ENCODE measurements at places on chromosomes 6 and 20. TPM values are rescaled to one million over a fixed set of nuclear protein-coding genes. Genes with fewer than 3 reads are reported as not detected.

The ARMH2 gene
- not detected for total RNA-seq

The HLA-DQB1 gene
- total RNA-seq, result 7.2 TPM

DNA sequence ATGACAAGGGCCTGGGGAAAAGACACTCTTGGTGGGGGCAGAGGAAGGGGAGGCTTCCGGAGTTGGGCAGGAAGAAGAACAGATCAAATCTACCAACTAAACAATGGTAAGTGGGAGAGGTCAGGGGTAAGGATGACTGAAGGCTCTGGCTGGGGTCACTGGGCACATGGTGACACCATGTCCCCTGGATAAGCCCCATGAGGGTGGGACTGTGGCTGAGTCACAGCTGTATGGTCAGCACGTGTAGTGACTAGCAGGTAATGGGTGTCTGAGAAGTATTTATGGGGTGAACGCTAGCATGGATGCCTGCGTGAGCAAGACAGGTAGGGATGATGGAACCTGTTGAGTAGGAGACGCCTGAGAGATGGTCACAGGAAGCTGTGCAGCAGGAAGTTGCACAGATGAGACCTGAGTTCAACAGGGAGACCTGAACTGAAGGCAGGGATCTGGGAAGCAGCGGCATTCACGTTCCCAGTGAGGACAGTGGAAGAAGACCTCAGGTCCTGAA, 64.5 kb upstream of the SNX9 start:
- no peak overlapping the region for H3K27ac ChIP-seq
- no peak overlapping the region for H3K4me3 ChIP-seq
- H3K27me3 ChIP-seq, result no peaks in the 10 kb centered on the region
- no peaks in the 10 kb centered on the region for H3K36me3 ChIP-seq

The MLN gene
- total RNA-seq, result not detected

The C20orf204 gene
- 0.88 TPM for total RNA-seq

DNA sequence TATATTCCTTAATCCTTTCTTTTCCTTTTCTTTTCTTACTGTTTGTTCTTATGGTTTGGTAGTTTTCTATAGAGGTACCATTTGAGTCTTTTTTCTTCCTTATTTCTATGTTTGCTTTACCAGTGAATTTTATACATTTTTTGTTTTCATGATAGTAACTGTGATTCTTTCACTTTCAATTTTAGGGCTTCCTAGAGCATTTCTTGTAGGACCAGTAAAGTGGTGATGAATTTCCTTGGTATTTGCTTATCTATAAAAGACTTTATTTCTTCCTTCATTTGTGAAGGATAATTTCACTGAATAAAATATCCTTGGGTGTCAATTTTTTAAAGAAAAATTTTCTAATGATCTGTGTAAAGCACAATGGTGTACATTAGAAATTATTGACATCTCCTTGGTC, 637.4 kb downstream of the CD109 start:
- no peak for DNase-seq
- H3K4me3 ChIP-seq, result no peak overlapping the region
- no peaks in the 10 kb centered on the region for H3K27me3 ChIP-seq
- H3K4me1 ChIP-seq, result no peaks in the 10 kb centered on the region
- no peaks in the 10 kb centered on the region for H3K36me3 ChIP-seq

- DNase-seq, result no peak
- H3K27ac ChIP-seq, result no peak overlapping the region
- H3K4me1 ChIP-seq, result no peaks in the 10 kb centered on the region
- no peak overlapping the region for H3K4me3 ChIP-seq
- no peaks in the 10 kb centered on the region for H3K36me3 ChIP-seq
- H3K27me3 ChIP-seq, result peaks cover 28% of the 10 kb centered on the region
These were observed 4.5 kb downstream of the PHACTR3 start for GRCh38 chr20:59608871-59609270.

DNA sequence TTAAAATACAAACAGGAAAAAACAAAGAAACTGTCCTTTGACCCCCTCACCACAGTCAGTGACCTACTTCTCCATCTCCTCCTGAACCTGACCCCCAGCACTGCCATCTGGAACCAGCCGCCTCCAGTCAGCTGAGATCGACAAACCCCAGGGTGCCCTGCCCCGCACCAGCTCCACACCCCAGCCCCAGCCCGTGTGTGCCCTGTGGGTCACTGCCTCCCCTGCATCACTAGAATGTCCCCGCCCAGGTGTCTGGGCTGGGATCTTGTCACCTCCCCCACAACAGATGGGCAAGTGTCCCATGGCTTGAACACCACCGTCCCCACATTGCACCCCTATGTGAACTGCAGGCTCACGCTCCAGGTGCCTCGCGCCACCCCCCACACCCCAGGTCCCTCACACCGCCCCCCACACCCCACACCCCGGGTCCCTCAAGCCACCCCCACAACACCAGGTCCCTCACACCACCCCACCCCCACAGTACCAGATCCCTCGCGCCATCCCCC, 13.3 kb downstream of the TAF4 start:
- DNase-seq, result no peak
- H3K4me1 ChIP-seq, result peaks cover 7% of the 10 kb centered on the region
- no peak overlapping the region for H3K4me3 ChIP-seq
- no peaks in the 10 kb centered on the region for H3K27me3 ChIP-seq
- no peaks in the 10 kb centered on the region for H3K36me3 ChIP-seq

DNA sequence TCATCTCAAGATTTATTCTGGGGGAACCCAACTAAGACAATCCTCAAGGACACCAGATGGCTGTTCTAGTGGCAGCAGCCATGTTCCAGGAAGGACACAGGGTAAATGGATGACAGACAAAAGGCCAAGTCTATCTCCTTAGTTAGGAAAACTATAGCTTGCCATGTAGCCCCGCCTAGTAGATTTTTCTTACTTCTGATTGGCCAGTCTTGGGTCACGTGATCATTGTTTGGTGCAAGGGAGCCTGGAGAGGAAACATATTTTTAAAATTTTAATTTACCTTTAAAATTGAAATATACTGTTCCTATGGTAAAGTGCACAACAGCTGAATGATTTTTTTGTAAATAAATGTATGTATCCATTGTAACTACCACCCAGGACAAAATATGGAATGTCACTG, 4.4 kb upstream of the KCNS1 start:
- no peaks in the 10 kb centered on the region for H3K4me1 ChIP-seq
- no peak overlapping the region for H3K27ac ChIP-seq

DNA sequence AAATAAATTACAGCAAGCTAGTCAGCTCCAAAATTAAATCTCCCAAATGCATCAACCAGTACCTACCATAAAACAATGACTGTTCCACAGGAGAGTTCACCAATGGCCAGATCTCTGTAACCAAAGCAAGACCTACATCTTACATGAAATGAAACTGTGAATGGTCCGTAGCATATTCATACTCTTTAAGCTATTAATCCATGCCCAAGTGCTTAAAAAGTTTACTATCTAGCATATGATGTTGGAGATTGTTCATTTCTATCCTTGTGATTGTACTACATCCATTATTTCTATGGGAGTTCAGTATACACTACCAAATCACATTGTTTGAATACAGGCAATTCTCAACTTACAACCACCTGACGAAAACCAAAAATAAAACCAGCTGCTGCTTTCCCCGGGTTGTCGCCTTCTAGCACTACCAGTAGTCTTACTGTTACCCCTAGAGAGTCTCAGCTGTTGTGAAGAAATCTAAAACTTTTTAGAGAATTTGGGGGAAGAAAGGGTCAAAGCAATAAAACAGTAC, 38.0 kb downstream of the HIVEP2 start:
- H3K4me1 ChIP-seq, result peaks cover 9% of the 10 kb centered on the region
- H3K27ac ChIP-seq, result no peak overlapping the region

The MCCD1 gene
- total RNA-seq, result not detected

DNA sequence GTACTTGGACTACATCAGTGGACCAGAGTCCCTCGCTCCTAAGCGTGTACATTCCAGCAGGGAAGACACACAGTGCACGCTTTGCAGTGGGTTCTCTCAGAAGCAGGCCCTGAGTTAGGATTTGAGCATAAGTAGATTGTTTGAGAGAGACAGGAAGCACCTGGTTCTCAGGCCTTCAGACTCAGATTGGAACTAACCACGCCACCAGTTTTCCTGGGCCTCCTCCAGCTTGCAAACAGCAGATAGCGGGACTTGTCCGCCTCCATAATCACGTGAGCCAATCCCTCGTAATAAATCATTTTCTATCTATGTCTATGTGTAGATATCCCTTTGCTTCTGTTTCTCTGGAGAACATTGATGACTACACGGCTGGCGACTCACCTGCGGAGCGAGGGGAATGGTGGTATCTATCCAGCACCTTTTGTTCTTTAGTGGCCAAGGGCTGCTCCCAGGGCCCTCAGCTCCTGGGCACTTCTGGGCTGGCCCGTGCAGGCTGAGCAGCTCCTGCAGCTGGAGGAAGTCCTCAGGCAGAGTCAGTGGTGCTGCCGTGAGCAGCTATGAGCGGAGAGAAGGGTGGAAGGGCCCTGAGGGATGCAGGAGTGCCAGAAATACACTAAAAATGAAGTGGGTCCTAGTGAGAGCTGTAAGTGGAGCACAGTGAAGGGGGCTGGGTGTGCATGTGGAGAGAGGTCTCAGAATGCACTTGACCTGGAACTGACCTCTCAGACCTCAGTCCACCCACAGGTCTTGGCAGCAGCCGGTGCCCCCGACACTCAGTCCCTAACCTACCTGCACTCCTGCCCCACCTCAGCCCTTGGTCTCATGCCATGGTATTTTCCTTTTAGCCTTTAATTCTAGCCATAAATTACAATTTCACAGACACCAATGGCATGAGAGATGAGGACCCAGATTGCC, 76.9 kb downstream of the STK35 start:
- DNase-seq, result peak; percentile 3
- H3K27me3 ChIP-seq, result peaks cover 65% of the 10 kb centered on the region
- no peak overlapping the region for H3K4me3 ChIP-seq
- no peaks in the 10 kb centered on the region for H3K4me1 ChIP-seq
- no peak overlapping the region for H3K27ac ChIP-seq

GRCh38 chr20:32966382-32966781, 37.9 kb downstream of the SUN5 start:
- no peak overlapping the region for H3K27ac ChIP-seq
- peaks cover 3% of the 10 kb centered on the region for H3K4me1 ChIP-seq
- no peak for DNase-seq
- H3K36me3 ChIP-seq, result no peaks in the 10 kb centered on the region

DNA sequence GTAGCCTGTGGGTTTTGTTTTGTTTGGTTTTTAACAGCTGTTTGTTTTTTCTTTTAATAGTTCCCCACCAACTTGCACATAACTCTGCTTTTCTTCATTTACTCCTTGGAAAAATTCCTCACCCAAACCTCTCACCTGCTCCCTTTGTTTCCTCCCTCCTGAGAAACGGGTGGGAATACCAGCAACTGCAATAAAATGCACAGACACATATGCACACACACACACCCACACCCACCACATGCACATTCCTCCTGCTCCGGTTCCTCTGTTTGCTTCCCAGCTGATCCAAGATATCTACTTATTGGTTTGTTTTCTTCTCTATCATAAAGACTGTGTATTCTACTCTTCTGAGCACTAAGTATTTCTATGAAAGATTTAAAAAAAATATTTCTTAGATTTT, 161.1 kb upstream of the EPHA7 start:
- no peaks in the 10 kb centered on the region for H3K4me1 ChIP-seq
- no peak for DNase-seq
- H3K4me3 ChIP-seq, result no peak overlapping the region
- no peaks in the 10 kb centered on the region for H3K27me3 ChIP-seq
- no peak overlapping the region for H3K27ac ChIP-seq

The HDGFL1 gene
- total RNA-seq, result not detected

- peak; percentile 29 for DNase-seq
- H3K27me3 ChIP-seq, result no peaks in the 10 kb centered on the region
- no peaks in the 10 kb centered on the region for H3K36me3 ChIP-seq
- H3K4me3 ChIP-seq, result no peak overlapping the region
- H3K4me1 ChIP-seq, result no peaks in the 10 kb centered on the region
These were observed 21.5 kb upstream of the CHD6 start for GRCh38 chr20:41639630-41640029.

The SLC22A3 gene
- total RNA-seq, result 0.74 TPM

The HAO1 gene
- not detected for total RNA-seq

The MMP24 gene
- 8.7 TPM for total RNA-seq

DNA sequence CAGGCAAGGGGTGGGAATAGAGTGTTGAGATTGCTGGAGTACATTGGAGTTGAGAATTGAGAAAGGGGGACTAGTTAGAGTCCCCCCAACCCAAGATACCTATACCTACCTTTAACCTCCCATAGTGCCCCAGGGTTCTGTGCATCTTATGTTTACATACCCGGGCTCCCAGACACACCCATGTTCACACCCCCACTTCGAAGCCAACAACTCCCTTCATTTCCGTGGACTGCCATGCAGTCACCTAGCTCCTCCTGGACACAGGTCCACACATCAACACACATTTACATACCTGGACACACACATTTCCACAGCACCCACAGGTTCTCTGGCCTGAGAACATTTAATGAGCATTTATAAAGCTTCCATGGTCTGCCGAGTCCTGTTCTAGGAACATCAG, 5.1 kb downstream of the TMEM63B start:
- no peak for DNase-seq
- no peaks in the 10 kb centered on the region for H3K36me3 ChIP-seq
- H3K4me1 ChIP-seq, result peaks cover 20% of the 10 kb centered on the region
- no peaks in the 10 kb centered on the region for H3K27me3 ChIP-seq
- peak overlapping the region; percentile 55 for H3K27ac ChIP-seq

DNA sequence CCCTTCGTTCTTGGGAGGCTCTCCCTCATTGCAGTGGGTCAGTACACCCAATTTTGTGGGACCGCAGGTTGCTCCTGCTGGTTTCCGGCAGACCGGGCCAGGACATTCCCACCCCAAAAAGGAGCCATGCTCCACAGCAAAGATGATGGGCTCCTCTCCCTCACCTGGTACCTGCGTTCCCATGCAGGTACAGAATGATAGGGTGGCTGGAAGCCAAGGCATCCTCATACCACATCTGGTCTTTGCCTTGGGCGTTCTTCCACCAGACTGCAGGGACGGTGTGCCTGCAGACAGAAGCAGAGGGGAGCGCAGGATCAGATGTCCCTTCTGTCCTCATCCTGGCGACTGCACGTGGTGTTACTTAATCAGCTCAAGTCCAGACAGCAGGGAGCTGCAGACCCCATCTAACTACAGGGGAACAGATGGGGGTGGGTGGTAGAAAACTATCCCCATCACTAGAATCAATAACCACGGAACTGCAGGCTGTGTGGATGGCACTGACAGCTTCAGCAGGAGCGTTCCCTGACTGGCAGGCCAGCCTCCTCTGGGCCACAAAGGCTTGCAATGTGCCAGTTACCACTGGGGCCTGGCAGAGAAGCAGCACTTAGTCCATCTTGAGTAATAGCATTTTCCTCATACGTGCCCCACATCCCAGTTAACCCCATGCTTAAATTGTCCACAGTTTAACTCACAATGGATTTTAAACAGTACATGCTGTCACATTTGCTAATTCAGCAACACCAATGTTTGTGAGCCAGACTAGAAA, 70.4 kb downstream of the ABHD12 start:
- H3K4me1 ChIP-seq, result peaks cover 25% of the 10 kb centered on the region
- no peaks in the 10 kb centered on the region for H3K27me3 ChIP-seq
- H3K36me3 ChIP-seq, result peaks cover 6% of the 10 kb centered on the region
- no peak overlapping the region for H3K4me3 ChIP-seq
- no peak for DNase-seq

The LHFPL5 gene
- not detected for total RNA-seq

The OTOR gene
- total RNA-seq, result not detected

GRCh38 chr6:134372603-134373281, 54.8 kb upstream of the SGK1 start:
- no peak overlapping the region for H3K4me3 ChIP-seq
- no peaks in the 10 kb centered on the region for H3K4me1 ChIP-seq
- H3K27me3 ChIP-seq, result peaks cover 15% of the 10 kb centered on the region
- H3K36me3 ChIP-seq, result no peaks in the 10 kb centered on the region
- peak; percentile 83 for DNase-seq

GRCh38 chr6:148388521-148388920, 45.9 kb downstream of the SASH1 start:
- no peak overlapping the region for H3K27ac ChIP-seq
- H3K4me1 ChIP-seq, result no peaks in the 10 kb centered on the region
- no peak for DNase-seq
- H3K36me3 ChIP-seq, result no peaks in the 10 kb centered on the region
- H3K4me3 ChIP-seq, result no peak overlapping the region

Data from cardiac muscle cell (in vitro differentiated cells and primary cell).